ENCODE measurements at places on chromosomes 5 and 9.

DNA sequence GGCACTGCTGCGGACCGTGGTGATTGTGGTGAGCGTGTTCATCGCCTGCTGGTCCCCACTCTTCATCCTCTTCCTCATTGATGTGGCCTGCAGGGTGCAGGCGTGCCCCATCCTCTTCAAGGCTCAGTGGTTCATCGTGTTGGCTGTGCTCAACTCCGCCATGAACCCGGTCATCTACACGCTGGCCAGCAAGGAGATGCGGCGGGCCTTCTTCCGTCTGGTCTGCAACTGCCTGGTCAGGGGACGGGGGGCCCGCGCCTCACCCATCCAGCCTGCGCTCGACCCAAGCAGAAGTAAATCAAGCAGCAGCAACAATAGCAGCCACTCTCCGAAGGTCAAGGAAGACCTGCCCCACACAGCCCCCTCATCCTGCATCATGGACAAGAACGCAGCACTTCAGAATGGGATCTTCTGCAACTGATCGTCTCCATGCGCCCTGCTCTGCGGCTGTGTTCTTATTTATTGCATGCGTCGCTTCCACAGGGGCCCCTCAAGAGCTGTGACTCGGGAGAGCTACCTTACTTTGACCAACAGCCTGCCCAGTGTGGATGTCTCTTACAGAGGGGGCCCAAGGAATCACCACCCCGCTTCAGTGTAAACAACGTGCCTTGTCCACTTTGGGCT, 10.8 kb downstream of the S1PR3 start:
- no peak for DNase-seq

GRCh38 chr5:15079566-15079965, 208.0 kb upstream of the ANKH start:
- DNase-seq = no peak

DNA sequence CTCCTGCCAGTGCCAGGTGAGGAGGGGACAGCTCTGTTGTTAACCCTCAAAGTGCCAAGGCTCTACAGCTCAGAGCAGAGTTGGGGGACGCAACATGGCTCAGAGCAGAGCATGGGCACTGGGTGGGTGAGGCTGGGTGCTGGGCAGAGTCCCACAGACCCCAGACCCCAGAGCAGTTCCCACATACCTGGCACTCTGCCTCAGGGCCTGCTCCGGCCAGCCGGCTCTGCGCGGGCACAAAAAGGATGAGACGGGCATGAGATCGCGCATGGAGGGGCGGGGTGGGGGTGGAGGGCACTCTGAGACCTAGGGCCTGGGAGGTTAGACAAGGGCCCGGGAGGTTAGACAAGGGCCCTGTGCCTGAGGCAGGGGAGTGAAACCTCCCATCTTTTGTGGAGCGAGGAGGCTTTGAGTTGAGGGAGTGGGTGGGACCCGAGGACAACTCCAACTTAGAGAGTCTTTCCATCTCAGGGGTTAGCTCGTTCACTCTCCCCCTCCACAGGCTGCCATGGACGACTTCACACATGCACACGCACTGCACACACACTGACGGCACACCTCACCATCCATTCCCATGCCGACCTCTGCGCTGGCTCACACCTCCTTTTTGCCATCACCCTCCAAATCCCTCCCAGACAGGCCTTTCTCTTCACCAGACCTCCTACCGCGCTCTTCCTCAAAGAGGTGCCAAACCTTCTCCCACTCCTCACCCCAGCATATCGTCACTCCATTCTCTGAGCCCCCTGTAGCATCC, 22.0 kb downstream of the PCDH1 start:
- no peak for DNase-seq

GRCh38 chr5:175657593-175658271, at the start of gene HRH2:
Gene HRH2 (plus strand): TSS chr5:175658071. CDS start chr5:175683234, 25,163 bp downstream.
- DNase-seq = no peak

GRCh38 chr9:74771672-74772071, 116.0 kb downstream of the TRPM6 start:
- DNase-seq = no peak

GRCh38 chr5:109328626-109329025, 81.1 kb downstream of the PJA2 start:
- DNase-seq = no peak

DNA sequence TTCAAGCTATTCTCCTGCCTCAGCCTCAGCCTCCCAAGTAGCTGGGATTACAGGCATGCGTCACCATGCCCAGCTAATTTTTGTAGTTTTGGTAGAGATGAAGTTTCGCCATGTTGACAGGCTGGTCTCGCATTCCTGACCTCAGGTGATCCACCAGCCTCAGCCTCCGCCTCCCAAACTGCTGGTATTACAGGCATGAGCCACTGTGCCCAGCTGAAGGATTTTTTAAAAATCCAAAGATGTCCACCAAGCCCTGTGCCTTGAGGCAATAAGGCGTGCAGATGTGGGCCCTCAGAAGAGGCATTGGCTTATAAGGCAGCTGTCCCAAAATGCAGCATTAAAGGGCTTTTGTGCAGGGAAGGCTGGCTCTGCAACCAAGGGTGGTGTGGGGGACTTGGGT, 10.3 kb upstream of the ZFR start:
- no peak for DNase-seq

- no peak for DNase-seq
Measured at GRCh38 chr5:52989781-52990527, 802 bp downstream of the ITGA2 start.

DNA sequence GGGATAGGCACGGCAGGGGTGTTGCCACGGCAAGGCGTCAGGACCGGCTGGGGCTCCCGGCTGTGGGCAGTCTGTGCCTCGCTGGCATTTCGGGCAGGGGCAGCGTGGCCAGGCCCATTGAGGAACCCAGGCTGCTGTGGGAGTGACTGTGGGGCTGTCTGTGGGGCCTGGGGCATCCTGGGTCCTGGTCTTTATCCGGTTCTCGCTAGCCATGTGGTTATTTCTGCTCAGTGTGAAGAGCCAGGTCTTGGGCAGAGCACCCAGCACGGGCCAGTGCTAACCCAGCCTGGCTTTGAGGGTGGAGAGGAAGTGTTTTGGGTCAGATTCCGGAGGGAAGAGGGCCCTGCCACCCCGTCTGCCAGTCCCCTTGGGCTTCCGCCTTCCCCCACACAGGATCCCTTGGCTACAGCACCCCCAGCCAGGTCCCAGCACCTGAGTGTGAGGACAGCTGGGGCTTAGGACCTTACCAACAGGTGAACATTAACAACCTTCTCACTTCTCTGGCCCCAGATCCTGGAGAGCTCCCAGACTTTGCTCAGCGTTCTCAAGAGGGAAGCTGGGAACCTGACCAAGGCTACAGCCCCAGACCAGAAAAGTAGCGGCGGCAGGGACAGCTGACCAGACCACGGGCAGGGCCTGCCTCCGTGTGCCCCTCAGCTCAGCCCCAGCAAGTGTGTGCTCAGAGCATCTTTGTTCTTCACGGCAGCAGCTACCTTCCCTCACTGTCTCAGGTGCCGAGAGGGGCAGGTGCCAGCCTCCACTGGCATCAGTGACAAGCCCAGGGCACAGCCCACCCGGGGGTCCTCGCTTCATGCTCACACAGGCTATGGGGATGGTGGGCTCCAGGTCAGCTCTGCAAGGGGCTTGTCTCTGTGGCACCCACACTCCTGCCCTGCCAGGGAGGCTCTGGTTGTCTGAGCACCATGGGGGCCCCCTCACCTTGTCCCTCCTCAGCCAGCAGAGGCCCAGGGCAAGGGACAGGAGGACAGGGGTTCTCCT, 1.1 kb downstream of the SSNA1 start:
- no peak for DNase-seq

GRCh38 chr5:146079695-146080373, 25.5 kb downstream of the PLAC8L1 start:
- peak; percentile 16 for DNase-seq

- no peak for DNase-seq
Measured at GRCh38 chr5:90095292-90096060, 314.1 kb downstream of the CETN3 start.

- DNase-seq = no peak
Measured at GRCh38 chr5:63811961-63812360, 150.3 kb downstream of the HTR1A start.

- no peak for DNase-seq
Measured at GRCh38 chr9:89999534-90000370, 394.9 kb downstream of the GADD45G start.

DNA sequence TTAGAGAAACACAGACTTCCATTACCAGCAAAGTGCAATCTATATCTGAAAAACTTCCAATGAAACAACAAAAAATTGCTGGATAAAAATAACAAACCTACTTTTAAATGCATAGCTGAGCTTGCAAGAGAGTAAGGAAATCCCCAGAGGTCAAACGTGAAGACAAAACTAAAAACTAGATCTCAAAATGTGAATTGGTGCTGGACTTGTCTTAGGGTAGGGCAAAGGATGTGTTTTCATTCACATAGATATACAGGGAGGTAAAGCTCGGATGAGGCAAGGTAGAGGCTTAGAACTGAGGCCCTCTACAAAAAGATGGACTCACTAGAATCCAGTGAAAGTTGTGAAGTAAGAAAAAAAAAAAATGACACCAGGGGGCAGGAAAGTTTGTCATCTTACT, 13.6 kb upstream of the RASA1 start:
- no peak for DNase-seq

GRCh38 chr9:91275655-91276054, 86.1 kb downstream of the AUH start:
- no peak for DNase-seq

- no peak for DNase-seq
Measured at GRCh38 chr5:167939686-167940085, 351.8 kb upstream of the WWC1 start.

DNA sequence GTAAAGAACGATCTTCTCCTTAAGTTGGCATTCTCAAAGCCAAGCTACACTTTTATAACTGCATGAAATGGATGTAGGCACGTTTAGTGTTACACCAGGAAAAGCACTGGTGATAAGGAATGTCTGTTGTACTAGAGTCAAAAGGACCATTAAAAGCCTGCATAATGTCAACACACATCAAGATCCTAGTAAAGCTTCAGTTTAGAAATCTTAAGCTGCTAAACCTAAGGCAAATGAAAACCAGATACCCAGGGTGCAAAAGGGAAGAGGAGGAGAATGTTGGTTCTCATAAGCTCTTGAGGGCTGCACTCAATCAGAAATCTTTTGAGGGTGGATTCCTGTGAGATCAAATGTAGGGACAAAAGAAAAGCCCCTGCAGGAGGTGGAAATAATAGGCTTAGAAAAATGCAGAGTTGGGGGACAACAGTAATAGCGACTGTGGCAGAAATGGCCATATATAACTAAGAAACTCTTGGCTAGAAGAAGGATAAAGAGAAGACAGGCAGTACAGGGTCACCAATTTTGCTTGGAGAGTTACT, 148.2 kb downstream of the FBXL17 start:
- no peak for DNase-seq

DNA sequence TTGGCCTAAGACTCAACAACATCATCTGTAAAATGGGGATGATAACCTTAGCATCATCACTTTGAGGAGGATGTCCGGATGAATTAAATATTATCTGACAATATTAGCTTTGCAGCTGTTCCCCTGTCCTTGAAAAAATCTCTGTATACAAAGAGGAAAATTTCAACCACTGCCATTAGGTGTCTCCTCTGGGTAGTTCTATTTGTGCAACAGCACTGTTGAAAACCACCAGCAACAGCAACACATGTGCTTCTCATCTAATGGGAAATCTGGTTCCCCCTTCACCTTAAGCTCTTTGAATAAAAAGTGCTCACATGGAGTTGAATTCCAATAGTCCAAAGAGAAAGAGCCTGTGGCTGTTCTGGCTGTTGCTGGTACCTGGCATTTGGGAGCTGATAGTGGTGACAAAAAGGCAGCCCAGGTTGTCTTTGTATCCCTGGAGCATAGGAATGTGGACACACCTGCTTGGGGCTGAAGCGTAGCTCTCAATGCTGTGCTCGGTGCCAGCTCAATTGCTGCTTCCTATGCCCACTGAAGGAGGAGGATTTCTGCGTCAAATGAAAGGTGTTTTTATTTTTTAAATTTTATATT, 322.1 kb upstream of the MSX2 start:
- no peak for DNase-seq

GRCh38 chr9:19408316-19408692, 505 bp upstream of the ACER2 start:
- no peak for DNase-seq

GRCh38 chr5:33046091-33046490, 335.0 kb downstream of the NPR3 start:
- no peak for DNase-seq

DNA sequence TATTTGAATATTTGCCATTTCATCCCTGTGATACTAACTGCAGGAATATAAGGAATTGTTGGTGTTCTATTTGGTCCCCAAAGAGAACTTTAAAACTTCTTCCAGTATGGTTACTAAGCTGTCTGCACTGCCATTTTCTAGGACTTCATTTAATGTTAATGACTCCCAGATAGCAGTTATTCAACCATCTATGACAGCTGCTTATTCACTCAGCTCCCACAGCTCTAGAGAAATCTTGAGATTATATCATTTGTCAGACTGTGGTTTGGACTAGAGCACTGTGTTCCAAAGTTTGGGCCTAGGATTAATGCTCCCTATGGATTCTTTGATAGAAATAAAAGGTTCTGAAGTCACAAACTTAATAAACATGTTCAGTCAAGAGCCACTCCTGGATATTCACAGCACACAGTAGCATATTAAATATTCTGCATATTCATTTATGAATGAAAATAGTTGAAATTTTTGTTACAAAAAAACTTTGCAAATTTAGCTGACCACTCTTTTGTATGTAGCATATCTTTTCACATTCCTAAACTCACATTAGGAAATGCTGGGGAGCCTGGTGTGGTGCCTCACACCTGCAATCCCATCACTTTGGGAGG, 173.7 kb downstream of the NFIB start:
- DNase-seq = no peak

GRCh38 chr9:133371261-133371711, 4.6 kb downstream of the SURF4 start:
- DNase-seq = no peak

GRCh38 chr5:5617024-5617423, 194.5 kb downstream of the ICE1 start:
- no peak for DNase-seq

DNA sequence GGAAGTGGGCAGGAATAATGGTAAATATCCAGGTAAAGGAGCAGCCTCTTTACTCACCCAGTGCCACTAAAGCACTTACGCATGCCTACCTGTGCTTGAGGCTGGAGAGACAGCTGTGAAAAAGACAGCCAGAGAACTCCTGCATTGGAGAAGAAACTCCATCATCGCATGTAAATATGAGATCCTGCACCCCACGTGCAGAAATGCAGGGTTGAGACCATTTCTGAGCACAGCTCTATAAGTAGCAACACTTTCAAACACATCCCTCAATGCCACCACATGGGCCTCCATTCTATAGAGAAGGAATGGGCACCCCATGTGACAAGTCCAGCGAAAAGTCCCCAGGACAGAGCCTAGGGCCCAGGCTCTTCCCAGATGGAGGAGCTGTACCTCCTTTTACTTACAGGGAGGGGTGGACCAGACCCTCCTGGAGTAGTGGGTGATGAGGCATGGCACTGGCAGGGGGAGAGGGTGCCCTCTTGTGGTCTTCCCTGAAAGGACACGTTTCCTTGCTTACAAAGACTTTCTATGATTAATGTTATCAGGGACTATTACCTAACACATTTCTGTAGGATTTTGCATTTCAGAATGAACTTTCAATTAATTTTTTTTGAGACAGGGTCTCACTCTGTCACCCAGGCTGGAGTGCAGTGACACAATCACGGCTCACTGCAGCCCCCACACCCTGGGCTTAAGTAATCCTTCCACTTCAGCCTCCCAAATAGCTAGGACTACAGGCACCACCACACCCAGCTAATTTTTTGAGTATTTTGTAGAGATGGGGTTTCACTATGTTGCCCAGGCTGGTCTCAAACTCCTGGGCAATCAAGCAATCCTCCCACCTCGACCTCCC, 55.3 kb upstream of the IL17B start:
- DNase-seq = no peak

- no peak for DNase-seq
Measured at GRCh38 chr9:8717146-8717545, 917.6 kb upstream of the DMAC1 start.

Measured in epithelial cell of prostate (primary cell).